ENCODE measurements at places on chromosomes 2 and 18.

DNA sequence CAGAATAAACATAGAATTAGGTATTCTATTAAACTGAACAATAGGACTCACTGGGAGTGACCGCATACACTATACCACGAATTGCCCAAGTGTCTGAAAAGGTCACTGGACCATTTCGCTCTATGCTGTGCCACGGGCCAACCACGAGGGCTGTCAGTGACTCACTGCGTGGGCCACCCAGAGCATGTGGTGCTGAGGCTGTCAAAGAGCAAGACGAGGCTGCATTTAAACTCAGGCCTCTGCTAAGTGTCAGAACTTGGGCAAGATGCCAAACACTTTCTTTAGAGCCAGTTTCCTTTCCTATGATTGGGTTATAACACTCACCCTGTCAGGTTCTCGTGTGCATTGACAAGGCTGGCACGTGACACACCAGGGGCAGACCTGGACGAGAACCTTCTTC, 97.5 kb downstream of the SH3YL1 start:
- no peak for DNase-seq

DNA sequence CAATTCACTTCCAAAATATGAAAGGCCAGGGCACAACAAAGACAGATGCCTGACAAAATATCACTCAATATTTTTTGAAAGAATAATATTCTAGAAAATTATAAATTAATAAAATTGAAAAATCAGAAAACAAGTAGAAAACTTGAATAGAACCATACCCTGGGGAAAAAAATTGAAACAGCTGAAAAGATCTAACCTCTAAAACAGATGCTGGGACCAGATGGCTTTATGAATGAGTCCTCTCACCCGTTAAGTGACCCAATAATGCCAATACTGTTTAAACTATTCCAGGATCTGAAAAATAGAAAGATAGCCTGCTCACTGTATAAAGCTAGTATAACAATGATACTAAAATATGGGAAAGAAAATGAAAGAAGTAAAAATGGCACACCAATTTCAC, 322.3 kb upstream of the VWC2L start:
- DNase-seq = no peak

DNA sequence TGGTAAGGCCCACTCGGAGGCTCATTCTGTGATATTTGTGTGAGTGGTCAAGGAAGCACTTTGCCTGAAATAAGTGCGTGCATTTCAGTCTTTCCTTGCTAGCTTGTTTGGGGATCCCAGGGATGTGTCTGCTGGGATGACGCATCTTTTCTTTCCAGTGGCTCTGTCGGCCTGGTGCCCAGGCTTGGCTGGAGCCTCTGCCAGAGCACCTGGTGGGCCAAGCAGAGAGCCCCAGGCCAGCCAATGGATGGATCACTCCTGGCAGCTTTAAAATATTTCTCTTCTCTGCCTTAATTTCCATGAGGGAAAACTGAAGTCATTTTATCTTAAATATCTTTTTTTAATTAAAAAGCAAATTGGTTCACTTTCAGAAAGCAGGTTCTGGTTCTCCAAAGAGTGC, 501.8 kb upstream of the HS6ST1 start:
- DNase-seq = no peak

- DNase-seq = no peak
Measured at GRCh38 chr2:173195100-173195499, 119.5 kb downstream of the MAP3K20 start.

- DNase-seq = no peak
Measured at GRCh38 chr18:64519201-64519600, 370.3 kb upstream of the LINC00305 start.

DNA sequence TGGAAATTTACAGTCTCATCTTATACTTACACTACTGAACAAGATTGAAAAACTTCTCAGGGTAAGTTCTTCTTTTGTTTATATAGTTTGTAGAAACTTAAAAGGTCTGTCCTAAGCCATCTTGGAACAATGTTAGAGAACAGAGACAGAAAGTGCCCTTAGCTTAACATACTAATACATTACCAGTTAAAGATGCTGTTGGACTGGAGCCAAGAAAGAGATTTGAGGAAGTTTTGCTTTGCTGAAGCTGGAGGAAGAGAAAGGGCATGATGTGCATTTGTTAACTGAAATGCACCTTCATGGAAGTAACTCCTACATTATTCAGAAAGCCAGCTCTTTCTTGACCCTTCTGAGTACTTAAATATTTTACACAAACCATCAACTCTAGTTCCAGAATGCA, 66.5 kb upstream of the TNFRSF11A start:
- DNase-seq = no peak

DNA sequence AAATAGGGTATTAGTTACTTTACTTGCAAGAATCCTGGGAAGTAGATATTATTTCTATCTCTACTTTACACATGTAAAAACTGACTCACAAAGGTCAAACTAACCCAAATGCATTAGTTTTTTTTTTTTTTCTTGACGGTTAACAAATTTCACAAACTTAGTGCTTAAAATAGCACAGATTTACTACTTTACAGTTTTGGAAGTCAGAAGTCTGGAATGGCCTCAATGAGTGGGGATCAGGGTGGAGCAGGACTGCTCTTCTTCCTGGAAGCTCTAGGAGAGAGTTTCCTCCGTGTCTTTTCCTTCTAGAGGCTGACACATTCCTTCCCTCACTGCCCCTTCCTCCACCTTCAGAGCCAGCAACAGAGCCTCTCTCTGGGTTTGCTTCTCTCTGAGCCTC, 117.2 kb downstream of the COL6A3 start:
- no peak for DNase-seq

DNA sequence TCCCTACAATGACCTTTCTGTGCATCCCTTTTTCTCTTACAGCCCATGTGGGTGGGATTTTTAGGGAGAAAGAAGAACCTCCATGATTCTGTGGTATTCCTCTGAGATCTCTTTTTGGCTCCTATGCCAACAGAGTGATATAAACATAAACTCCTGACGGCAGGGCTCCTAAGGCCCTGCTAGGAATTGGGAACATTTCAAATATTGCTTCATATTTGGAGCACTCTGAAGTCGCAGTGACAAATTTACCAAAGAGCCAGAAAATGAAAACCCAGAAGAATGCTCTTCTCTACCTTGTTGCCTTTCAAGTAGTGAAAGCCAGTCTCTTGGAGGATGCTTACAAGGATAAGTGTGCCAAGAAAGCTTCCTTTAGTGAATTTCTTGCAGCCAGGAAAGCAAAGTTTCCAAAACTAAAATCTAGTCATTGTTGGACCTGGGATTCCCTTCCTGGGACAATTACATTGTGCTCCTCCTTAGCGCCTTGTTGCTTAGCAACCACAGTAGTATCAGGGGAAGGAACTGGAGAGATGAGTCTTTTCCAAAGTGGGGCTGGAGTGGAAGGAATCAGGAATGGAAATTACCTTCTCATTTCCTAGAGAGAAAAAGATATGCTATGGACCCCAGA, 7.3 kb upstream of the SETBP1 start:
- DNase-seq = no peak

GRCh38 chr2:111919794-111920608, 21.6 kb downstream of the MERTK start:
- DNase-seq = no peak

- no peak for DNase-seq
Measured at GRCh38 chr2:20220806-20221554, 4.0 kb downstream of the SDC1 start.

GRCh38 chr2:138838851-138839620, 58.8 kb upstream of the NXPH2 start:
- no peak for DNase-seq

DNA sequence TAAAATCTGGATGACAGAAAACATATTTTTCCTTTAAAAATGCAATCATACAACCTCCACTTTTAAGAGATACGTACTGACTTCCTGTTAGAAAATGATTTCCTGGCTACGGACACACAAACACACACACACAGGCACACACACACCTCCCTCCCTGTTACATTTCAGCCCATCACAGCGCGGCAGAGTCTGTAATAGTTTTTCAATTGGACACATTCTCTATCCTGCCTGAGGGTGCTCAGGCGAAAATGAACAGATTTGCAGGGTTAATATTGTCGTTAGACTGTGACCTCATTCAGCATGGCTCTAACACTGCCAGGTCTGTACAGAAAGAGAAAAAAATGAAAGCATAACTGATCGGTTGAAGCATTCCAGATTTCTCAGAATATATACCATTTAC, 45.0 kb downstream of the KCTD1 start:
- no peak for DNase-seq

GRCh38 chr2:10374362-10374943, 71.7 kb downstream of the HPCAL1 start:
- no peak for DNase-seq

- no peak for DNase-seq
Measured at GRCh38 chr2:206368933-206369569, 74.3 kb upstream of the ADAM23 start.

GRCh38 chr2:154952346-154952980, 254.0 kb downstream of the KCNJ3 start:
- DNase-seq = no peak

All from RWPE1 (cell line).